ENCODE measurements at places on chromosomes 6 and 20.
A peak's percentile ranks its signal among the peaks of the same experiment; 100 is the strongest.

DNA sequence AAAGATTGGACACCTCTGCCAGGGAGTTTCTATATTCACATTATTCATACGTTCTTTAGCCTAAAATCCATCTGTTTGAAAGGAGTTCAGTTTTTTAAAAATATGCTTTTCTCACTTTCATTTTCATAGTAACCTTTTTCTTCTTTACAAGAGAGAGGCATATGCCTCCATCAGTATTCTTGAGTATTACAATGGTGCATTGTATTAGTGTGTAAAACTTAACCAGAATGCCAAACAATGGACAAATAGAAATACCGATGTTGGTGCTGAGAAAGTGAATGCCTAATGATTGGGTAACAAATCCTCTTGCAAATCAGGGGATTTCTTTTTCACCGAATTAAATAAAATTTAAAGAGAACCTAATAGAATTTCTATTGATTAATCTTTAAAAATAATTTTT lies 163.2 kb upstream of the LAMA2 start:
- no peak for DNase-seq

- DNase-seq, result no peak
These were observed 157.7 kb upstream of the AKAP12 start for GRCh38 chr6:151082079-151082478.

DNA sequence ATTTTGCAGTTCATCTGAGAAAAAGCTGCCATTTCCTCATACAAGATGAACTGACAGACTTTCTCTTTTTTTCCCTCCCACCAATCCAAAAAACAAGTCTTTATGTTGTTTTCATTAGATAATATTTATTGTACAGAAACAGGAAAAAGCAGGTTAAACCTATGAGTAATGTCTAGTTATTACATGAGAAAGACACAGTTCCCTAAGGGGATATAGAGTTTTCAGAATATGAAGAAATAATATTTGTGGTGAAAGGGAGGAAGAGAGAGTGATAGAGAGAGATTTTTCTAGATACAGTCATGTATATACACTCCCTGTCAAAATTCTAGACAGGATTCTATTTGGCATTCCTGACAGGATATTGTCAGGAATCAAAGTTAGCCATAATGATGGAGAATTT lies 392.4 kb downstream of the BMP2 start:
- no peak for DNase-seq

- peak; percentile 55 for DNase-seq
These were observed 47.9 kb upstream of the DDR1 start for GRCh38 chr6:30836431-30836866.

GRCh38 chr20:10843146-10843711 lies 169.4 kb upstream of the JAG1 start:
- DNase-seq, result no peak

DNA sequence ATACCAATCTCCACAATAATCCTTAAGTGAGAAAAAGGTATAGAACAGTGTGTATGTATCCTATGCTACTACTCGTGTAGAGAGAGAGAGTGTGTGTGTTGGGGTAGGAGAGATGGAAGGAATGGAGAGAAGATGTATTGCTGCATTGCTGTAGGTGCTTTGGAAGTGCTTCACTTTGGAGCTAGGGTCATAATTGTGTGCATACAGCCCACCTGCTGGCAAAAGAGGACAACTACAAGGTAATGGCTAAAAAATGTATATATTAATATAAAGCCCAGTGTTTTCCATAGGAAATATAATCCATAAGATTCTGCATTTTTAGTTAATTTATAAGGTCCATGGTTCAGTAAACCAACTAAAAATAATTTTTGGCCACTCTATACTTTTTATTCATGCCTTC lies 36.1 kb downstream of the SERAC1 start:
- DNase-seq, result peak; percentile 6

DNA sequence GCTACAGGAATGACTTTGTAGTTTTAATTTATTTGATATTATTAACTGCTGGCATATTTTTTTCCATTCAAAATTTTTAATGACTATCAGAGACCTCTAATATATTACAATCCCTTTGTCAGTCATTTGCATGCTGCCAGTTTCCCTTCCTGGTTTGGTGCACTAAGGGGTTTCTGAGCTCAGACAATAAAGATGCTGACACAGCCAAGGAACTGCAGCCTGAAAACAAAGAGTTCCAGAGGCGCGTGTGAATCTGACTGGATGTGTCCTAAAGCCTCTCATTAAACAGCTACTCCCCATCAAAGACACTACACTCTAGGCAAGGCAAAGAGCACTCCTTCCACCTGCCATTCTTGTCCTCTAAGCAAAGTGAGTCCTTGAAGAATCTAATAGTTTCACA lies 116.8 kb upstream of the DST start:
- no peak for DNase-seq

- no peak for DNase-seq
These were observed 186.7 kb upstream of the VGLL2 start for GRCh38 chr6:117078624-117079023.

DNA sequence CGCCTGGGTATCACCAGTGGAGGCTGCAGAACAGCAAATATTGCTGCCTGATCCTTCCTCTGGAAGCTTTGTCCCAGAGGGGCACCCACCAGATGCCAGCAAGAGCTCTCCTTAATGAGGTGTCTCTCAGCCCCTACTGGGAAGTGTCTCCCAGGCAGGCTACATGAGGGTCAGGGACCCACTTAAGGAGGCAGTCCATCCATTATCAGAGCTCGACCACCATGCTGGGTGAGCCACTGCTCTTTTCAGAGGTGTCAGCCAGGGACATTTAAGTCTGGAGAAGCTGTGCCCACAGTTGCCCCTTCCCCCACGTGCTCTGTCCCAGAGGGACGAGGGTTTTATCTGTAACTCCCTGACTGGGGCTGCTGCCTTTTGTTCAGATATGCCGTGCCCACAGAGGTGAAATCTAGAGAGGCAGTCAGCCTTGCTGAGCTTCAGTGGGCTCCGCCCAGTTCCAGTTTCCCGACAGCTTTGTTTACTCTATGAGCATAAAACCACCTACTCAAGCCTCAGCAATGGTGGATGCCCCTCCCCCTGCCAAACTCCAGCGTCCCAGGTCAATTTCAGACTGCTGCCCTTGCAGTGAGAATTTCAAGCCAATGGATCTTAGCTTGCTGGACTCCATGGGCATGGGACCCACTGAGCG lies 25.9 kb upstream of the AIG1 start:
- no peak for DNase-seq

DNA sequence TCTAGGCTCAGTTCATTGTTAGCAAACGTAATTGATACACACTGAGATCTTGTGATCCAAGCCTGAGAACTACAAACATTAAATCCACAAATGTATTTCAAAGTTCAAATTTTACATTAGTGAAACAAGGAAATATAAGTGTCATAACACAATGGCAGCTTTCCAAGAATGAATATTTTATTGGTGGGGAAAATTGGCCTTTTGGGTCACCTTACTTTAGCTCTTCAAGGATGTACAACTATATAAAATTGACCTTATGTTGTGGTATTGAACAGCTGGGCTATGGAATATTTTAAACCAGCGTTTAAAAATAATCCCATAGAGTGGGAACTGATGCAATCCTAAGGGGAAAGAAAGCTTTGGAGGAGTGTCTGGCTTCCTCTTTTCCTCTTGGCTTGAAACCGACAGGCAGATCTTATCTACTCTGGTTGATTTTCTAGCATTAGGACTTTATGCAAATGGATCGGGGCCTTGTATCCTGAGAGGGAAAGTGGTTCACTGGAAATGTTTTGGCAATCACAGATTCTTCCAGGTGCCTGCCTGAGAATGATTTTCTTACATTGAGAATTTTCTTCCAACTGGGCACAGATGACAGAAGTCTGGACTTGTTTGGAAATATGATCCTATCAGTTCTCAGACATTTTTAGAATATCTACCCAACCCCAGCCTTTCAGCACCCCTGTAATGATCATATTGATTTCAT lies 184.8 kb upstream of the ECI2 start:
- DNase-seq, result peak; percentile 50

DNA sequence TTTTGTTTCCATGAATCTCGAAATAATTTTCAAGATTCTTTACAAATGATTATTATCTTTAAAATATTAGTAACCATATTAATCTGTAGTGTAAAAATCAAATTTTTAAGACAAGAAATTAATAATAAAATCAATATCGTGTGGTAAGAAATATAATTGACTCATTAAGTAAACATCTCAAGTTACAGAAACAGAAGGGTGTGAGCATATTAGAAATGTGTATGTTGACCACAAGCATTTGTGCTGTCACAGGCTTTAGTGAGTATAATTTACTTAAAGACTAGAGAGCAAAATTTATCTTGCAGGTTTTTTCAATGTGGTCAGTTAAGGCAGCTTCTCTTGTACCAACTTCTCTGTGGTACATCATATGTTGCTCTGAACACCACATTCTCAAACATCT lies 566.5 kb upstream of the IRAK1BP1 start:
- no peak for DNase-seq

GRCh38 chr20:63005862-63006539 lies 763 bp downstream of the BHLHE23 start:
- no peak for DNase-seq

DNA sequence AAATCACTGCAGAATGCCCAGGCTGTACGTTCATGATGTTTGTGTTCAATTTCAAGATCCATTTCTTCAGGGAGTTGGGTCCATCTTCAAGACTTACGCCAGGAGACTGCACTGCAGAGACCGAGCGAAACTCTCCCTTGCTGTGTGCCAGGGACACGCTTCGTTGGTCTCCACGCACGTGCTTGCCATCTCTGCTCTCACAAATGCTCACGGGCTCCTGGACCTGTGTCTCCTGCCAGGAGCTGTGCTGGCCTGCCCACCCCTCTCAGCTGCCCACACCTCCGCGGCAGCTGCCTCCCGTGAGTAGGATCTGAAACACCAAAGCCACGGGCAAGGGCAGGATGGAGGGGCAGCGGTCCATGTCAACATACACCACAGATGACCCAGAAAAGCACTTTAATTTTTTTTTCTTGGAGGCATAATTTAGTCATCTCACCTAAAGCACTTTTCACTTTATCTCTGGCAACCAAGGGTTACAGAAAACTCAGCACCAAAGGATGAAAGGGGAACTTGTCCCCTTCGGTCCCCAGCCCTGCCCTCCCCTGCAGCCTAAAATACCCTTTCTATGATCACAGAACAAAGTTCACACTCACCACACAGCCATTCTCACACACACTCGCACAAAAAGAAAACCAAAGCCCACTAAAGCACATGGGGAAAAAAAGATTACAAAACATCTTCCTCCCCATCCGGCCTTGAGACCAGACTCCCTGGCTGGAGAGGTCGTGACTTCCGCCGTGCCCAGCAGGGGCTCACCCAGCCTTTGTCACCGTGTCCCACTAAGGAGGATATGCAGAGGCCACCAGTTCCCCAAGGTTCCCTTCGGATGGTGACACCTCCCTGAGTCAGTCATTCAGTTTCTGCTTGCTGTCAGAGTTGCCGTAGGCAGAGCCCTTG lies 137.9 kb downstream of the AGPAT4 start:
- no peak for DNase-seq

- DNase-seq, result no peak
These were observed 29.1 kb downstream of the CPNE5 start for GRCh38 chr6:36809941-36810803.

GRCh38 chr6:23591761-23592160 lies 534.3 kb upstream of the NRSN1 start:
- no peak for DNase-seq

DNA sequence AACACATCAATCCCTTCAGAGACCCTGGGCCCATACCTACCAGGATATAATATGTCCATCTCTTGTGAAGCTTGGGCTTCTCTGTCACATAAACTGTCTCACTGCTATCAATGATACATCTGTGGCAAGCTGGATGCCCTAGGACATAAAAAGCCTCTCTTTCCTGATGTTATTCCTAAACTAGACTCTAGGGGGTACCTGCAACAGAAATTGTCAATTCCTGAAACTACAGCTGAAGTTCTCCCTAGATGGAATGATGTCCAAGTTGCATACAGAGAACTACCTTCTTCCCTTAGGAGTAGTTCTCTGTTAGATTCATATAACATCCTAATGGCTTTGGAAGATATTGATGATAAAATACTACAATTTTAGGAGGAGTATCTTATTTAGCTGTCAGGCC lies 35.8 kb downstream of the TBX18 start:
- no peak for DNase-seq

- peak; percentile 83 for DNase-seq
These were observed 22.7 kb downstream of the LAMA4 start for GRCh38 chr6:112231594-112232060.

DNA sequence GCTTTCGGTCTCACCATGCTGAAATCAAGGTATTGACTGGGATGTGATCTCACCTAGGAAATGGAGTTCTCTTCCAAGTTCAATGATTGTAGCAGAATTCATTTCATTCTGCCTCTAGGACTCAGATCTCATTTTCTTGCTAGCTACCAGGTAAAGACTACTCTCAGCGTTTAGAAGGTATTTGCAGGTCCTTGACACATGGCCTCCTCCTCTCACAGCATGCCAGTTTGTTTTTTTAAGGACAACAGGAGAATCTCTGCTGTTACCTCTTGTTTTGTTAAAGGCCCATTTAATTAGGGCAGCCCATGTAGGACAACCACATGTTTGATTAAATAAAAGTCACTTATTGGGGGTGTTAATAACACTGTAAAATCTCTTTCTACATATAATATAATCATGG lies 757.8 kb downstream of the EYS start:
- no peak for DNase-seq

- DNase-seq, result no peak
These were observed 275.2 kb downstream of the GMDS start for GRCh38 chr6:1970151-1970561.

GRCh38 chr6:109260701-109261100 lies 121.6 kb downstream of the CD164 start:
- DNase-seq, result no peak

DNA sequence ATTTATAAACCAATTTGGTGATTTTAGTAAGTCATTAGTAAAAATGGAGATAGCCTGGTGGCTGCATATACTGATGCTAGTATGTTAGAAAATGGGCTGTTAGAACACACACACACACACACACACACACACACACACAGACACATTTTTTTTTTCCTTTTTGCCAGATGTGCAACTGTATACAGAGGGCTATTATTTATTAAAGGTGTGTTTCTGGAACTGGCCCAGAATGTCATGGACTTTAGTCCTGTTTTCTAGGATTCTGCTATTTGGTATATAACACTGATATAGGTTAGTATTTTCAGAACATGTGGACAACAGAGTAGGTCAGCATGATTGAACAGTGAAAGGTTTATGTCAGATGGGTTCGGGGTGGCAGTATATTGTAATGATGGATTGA lies 12.4 kb downstream of the MYO6 start:
- DNase-seq, result no peak

GRCh38 chr20:48919882-48920526 lies 1.5 kb upstream of the ARFGEF2 start:
- no peak for DNase-seq

GRCh38 chr6:163324326-163324687 lies 90.2 kb upstream of the QKI start:
- no peak for DNase-seq

DNA sequence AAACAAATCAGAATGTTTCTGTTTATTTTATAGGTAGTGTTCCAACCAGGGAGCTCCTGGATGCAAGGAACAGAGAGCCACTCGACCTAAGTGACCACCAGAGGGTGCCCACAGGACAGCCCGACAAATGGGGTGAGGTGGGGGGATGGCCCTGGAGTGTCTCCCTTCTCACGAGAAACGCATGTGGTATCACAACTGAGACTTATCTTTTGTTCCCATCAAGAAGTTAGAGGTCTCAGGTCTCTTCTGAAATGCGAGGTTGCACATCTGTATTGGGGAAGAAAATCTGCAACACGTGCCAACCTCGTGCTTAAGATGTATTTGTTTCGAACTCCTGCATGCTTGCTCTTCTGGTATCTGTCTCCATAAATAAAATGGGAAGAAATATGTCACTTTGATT lies 104.0 kb downstream of the ISM1 start:
- DNase-seq, result no peak

GRCh38 chr6:13358511-13358910 lies 30.2 kb upstream of the TBC1D7 start:
- DNase-seq, result no peak

GRCh38 chr20:1712634-1713624 lies 55.4 kb upstream of the SIRPG start:
- no peak for DNase-seq
